Sigmoid colon (tissue), 7 donors: ENCODE measurements at places on chromosomes 7 and 10. TPM values are rescaled to one million over a fixed set of nuclear protein-coding genes. Genes with fewer than 3 reads are reported as not detected.

Gene PDIA4
- 40.9 TPM for polyA plus RNA-seq

Gene KCND2
- under 0.01 TPM for polyA plus RNA-seq

Gene DAGLB
- polyA plus RNA-seq = 10.9 TPM

Gene GPR22
- polyA plus RNA-seq = not detected

Gene SHTN1
- 9.6 TPM for polyA plus RNA-seq
